Endothelial cell (in vitro differentiated cells): ENCODE measurements at places on chromosomes 1 and 21.
A peak's percentile ranks its signal among the peaks of the same experiment; 100 is the strongest.

DNA sequence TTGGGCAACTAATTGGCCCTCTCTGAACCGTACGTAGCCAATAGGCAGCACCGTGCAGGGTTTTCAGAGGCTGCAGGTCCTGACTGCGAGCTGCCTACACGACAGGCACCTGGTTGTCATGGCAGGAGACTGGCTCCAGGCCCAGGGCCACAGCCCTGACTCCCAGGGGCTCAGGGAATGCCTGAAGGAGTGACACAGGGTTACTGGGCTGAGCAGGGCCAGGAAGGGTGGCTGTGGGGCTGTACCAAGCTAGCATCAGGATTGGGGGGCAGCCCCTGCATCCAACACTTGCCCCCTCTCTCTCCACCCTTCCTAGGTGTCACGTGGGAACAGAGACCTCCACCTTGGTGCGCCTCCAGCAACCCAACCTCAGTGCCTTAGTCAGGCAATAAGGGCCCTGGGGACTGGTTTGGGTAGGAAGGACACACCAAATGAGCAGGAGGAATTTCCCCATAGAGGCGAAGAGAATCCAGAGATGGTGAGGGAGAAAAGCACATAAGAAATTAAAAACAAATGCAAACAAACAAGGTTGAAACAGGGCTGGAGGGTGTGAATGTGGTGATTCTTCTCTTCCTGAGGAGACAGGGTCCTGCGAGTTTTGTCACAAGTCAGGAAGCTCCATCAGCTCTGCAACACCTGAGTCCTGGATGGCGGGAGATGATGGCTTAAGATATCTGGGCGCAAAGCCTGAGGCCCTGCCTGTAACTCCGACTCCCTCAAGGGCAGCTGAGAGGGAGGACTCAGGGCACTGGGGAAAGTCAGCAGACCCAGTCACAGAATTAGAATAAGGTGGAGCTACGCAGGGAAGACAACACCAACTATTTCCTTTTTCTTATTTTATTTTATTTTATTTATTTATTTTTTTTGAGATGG, 19.7 kb upstream of the RNU1-4 start:
- H3K27me3 ChIP-seq: peaks cover 11% of the 10 kb centered on the region
- DNase-seq: no peak
- no peaks in the 10 kb centered on the region for H3K4me1 ChIP-seq
- H3K27ac ChIP-seq: no peak overlapping the region

DNA sequence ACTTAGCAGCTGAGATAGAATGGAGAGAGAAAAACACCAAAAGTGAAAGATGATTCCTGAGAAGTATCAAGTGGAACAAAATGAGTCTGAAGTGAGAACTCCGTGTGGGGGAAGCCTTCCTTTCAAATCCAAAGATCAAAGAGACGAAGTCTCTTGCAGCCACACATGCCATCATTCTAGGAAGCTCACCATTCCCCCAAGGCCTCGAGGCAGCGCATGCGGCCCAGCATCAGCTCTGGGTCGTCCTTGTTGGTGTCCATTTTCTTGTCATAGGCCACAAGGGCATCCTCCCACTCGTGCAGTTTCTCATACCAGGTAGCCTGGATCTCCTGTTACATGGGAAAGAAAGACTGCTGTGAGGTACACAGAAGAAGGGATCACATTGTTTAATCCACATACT, 32.2 kb upstream of the ANGPTL7 start:
- no peak for DNase-seq
- peak overlapping the region; percentile 98 for H3K27ac ChIP-seq
- peaks cover 35% of the 10 kb centered on the region for H3K36me3 ChIP-seq
- peak overlapping the region; percentile 28 for H3K4me3 ChIP-seq

GRCh38 chr1:174795806-174796205, 203.9 kb upstream of the CACYBP start:
- H3K4me1 ChIP-seq: peaks cover 6% of the 10 kb centered on the region
- H3K4me3 ChIP-seq: no peak overlapping the region
- H3K27ac ChIP-seq: no peak overlapping the region

DNA sequence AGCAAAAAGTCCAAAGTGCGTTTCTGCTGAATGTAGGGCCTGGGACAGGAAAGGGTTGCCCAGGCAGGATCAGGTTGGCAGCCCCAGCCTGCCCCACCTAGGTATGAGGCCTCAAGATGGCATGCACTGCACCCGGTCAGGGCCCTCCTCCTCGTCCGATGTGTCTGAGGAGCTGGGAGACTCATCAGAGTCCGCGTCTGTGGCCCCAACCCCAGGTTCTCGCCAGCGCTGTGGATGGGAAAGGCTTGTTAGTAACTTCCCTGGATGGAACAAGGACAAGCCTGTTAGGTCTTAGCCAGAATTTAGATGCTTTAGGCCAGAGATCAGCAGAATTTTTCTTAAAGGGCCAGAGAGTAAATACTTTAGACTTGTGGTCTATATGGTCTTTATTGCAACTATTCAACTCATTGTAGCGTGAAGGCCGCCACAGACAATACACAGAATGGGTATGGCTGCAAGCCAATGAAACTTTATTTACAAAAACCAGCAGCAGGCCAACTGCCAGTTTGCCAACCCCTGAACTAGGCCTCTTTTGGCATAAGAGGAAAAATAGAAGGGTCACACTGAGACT, 12.4 kb downstream of the PEA15 start:
- DNase-seq: no peak
- peaks cover 69% of the 10 kb centered on the region for H3K36me3 ChIP-seq
- H3K27me3 ChIP-seq: peaks cover 9% of the 10 kb centered on the region
- H3K4me1 ChIP-seq: peaks cover 56% of the 10 kb centered on the region
- no peak overlapping the region for H3K4me3 ChIP-seq

GRCh38 chr1:36597514-36597913, 114.8 kb upstream of the CSF3R start:
- no peaks in the 10 kb centered on the region for H3K36me3 ChIP-seq
- peaks cover 3% of the 10 kb centered on the region for H3K27me3 ChIP-seq
- no peak for DNase-seq
- no peak overlapping the region for H3K27ac ChIP-seq
- H3K4me3 ChIP-seq: no peak overlapping the region
